Activated CD4-positive, CD25-positive, alpha-beta regulatory T cell treated with anti-CD3 and anti-CD28 coated beads, Interleukin-2, amount 50 U/mL, for 16 hours (primary cell): ENCODE measurements at places on chromosomes 11 and 22.

DNA sequence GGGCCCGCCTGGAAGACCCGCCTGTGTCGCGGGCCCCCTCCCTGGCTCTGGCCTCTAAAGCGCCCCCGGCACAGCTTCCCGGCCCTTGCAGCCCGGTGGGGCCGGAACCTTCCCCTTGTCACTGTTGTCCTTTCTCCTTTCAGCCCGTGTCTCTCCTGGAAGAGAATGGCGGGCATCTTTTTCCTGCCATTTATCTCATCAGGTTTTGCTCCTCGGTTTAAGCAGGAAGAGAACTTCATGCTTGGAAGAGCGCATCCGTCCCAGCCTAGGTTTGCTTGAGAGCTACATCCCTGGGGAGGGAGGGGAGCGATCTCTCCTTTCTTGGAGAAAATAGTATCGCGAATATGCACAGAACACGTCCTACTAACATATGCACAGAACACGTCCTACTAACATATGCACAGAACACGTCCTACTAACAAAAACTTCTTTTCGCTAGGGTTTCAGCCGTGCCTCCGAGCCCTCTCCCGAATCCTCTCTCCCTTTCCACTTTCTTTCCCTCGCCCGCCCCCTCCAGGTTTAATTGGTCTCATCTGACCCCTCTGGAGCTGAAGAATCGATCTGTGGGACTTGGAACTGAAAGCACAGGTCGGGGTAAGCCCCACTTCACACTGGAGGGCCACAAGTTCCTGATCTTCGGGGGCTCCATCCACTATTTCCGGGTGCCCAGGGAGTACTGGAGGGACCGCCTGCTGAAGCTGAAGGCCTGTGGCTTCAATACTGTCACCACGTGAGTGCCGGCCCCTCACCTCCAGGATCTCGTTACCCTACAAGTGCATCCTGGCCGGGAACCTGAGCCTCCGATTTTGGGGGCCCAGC is 1.2 kb downstream of the GLB1L3 start:
- DNase-seq = no peak

DNA sequence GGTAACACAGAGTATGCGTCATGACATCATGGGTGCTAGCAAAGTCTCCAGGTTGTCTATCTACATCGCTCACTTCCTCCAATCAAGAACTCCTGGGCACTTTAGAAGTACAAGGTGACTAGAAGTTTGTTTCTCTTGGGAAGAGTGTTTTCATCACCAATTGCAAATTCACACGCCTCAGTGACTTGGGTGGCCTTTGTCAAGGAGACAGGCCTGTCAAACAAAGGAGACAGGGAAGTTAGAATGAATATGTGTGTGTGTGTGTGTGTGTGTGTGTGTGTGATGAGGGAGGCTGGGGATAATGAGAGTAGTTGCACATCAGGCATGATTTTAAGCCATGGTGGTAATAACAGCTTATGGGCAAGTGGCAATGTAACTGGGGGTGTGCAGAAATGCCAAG is 953.2 kb downstream of the OPCML start:
- no peak for DNase-seq

- no peak for DNase-seq
Measured at GRCh38 chr11:14384338-14384737, 25.4 kb upstream of the RRAS2 start.

GRCh38 chr11:112837162-112837826 is 123.9 kb upstream of the NCAM1 start:
- no peak for DNase-seq

DNA sequence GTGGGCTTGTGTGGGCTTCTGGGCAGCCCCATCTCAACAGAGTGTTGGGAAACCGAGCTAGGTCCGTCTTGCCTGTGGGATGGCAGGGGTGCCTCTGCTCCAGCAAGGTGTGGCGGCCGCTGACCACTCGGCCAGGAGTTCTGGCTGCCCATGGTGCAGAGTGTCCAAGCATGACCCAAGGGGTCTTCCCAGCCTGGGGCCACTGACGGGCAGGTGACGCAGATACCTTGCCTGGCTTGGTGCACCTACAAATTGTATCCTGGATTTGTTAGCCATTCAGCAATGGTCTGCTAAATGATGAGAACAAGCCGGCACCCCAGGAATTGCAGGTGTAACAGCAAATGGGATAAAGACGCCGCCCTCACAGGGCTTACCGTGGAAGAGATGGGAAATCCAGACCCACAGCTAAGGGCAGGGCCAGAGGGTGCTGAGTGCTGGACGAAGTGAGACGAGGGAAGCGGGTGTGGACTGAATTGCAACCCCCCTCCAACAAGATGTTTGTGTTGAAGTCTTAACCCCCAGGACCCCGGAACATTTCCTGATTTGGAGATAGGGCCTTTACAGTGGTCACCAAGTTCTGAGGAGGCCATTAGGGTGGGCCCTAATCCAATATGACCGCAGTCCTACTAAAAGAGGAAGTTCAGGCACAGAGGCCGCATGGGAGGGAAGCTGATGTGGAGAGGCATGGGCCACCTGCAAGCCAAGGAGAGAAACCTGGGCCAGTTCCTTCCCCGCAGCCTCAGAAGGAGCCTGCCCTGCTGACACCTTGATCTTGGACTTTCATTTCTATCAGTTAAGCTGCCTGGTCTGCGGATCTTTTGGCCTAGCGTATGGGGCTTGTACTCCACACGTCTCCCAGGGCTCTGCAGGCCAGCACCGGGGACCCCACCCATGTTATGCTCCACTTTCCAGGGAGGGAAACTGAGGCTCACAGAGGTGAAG is 45.2 kb upstream of the LINC01488 start:
- DNase-seq = no peak

DNA sequence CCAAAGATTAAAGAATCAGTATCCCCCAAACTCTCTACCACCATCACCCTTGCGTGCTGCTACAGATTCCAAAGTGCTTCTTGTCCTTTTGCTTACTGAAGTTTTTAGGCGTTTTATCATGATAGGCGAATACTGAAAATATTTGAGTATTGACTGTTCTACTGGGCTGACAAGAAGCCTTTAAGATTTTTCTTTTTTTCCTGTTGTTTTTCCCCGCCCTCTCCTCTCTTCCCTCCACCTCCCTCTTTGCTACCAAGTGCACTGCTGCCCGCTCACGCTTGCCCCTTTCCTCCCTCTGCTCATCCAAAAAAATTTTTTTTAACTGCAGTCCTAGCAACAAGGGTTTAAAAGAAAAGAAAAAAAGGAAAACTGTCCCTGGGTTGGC is 679 bp downstream of the SPCS2 start:
- DNase-seq = no peak

- no peak for DNase-seq
Measured at GRCh38 chr11:11020747-11021149, 162.9 kb upstream of the ZBED5 start.

DNA sequence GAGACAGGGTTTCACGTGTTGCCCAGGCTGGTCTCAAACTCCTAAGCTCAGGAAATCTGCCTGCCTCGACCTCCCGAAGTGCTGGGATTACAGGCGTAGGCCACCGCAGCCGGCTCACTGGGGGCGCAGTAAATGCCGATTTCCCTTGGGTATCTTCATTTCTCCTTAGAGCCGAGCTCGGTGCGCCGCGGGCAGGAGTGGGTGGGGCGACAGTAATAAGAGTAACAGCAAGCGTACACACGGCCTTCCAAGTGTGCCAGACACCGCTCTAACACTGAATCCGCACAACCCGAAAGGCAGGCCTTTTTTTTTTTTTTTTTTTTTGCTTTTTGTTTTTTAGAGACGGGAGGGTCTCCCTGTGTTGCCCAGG is 500 bp upstream of the ADSL start:
- DNase-seq = no peak

DNA sequence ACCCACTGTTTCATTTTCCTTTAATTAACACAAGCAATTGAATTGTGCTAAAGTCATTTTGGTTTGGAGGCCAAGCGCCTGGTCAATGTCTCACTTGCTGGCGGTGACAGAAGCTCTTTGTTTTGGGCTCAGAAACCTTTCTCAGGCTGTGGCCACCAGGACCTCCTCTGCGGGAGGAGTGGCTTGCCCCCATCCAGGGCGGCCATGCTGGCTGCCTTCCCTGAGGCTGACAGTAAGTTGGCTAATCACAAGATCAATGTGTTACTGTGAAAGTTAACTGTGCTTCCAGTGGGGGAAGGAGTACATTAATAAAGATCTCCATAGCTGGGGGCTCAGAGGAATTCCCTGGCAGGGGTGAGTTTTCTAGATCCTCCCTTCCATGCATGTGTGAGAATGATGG is 1074.5 kb downstream of the NTM start:
- no peak for DNase-seq

DNA sequence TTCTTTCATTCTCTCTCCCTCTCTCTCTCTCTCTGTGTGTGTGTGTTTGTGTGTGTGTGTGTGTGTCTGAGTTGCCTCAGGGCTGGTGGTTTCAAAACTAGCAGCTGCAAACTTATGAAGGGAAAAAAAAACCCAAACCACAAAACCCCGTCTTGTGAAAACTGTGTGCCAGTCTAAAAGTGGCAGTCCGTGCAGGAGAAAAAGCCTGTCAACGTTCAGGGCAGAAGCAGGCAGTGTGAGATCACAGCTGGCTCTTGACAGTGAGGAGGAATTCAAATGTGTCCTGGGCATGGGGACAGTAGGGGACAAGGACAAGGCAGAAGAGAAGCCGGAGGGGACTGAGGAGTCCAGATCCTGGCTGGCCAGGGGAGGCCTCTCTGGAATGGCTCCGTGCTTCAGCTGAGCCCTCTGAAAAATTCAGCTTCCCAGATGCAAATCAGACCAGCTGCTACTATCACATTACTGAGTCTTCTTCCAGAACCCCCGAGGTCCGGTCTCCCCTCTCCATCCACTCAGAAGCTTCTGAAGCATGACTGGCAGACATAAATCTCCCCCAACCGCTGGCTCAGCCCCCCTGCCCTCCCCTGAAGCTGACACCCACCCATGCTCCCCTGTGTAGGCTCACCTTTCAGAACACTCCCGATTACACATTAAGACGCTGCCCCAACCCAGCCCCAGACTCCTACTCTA is 31.9 kb downstream of the FLI1 start:
- no peak for DNase-seq

GRCh38 chr11:61880454-61880853 is 10.9 kb downstream of the FADS3 start:
- DNase-seq = no peak

- DNase-seq = no peak
Measured at GRCh38 chr11:69546735-69547370, 65.4 kb downstream of the LINC01488 start.

DNA sequence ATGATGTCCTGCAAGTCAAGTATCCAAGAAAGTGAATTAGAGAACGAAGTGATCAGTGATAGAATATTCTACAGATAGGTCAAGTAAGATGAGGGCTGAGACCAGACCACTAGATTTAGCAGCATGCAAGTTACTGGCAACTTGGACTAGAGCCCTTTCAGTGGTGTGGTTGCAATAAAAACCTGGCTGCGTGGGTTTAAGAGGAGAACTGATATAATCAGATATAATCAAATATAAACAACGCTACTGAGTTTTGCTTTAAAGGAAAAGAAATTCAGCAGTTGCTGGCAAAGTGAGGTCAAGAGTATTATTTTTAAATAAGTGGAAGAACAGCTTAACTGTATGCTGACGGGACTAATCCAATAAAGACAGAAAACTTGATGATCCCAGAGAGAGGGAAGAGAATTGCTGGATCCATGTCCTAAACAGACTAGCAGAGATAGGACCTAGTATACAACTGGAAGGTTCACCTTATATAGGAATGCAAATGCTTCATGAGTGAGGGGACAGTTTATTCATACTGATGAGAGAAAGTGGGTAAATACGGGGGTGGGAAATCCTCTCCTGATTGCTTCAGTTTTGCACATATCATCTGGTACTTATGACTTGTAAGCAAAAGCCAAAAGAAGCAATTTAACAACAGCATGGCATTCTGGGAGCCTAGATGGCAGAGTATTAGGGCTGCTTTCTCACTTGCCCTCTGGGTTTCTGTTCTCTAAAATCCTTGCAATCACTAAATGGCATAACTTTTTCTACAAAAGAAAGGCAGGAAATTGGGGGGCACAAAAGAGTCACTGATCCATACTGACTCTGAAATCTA is 146.2 kb downstream of the RBFOX2 start:
- no peak for DNase-seq

- no peak for DNase-seq
Measured at GRCh38 chr22:50613291-50613981, 12.8 kb downstream of the MAPK8IP2 start.

GRCh38 chr11:34358728-34359547 is 1.1 kb upstream of the ABTB2 start:
- DNase-seq = peak; percentile 61

- DNase-seq = no peak
Measured at GRCh38 chr11:79388201-79388600, 52.6 kb downstream of the TENM4 start.

GRCh38 chr11:59865031-59865430 is 1.3 kb downstream of the TCN1 start:
- no peak for DNase-seq

- no peak for DNase-seq
Measured at GRCh38 chr11:59647245-59647980, 21.4 kb downstream of the PATL1 start.

DNA sequence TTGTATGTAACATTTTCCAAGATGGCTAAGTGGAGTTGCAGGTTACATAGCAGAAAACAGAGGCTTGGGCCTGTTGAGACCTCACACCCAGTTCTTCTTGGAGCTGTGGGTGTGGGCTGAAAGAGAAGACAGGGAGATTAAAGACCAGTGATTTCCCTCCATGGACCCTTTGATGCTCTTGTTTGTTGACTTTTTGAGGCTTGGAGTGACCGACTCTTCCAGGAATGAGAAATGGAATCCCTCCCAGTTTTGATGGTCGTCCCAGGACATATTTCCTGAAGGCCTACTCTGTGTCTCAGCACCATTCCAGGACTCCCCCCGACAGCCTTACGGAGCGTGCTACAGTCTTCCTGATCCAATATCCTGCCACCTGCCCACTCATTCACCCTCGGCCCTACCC is 96.9 kb downstream of the PTPRJ start:
- no peak for DNase-seq

- DNase-seq = no peak
Measured at GRCh38 chr22:50567721-50568252, 5.1 kb upstream of the SYCE3 start.

DNA sequence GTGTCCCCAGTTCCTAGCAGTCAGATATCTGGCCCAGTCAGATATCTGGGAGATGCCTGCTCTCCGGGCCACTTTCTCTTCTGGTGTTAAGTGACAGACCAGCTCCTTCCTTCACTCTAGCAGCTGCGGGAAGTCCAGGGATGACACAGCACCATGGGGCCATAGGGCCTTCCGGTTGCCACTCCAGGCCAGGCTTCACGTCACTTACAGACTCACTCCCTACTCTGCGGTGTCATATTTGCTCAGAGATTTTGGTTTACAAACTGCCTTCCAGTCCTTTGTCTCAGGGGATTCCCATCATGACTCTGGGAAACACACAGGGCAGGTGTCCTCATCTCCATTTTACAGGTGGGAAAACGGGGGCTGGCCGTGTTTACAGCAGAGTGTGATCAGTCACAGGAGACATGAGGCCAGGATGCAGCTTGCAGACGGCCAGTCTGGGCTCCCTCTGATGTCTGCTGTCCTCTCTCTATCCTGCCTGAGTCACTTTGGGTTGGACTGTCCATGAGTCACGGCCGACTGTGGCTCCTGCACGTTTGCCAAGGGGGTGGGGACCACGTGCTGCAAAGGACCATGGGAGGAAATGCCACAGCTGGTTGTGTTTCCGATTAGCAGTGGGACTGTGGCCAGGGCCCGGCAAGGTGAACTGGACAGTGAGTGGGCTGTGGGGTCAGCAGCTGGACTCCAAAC is 8.2 kb upstream of the TBC1D22A start:
- no peak for DNase-seq
